NCI-H2081 treated with DMSO at 0.1 percent for 48 hours (cell line): ENCODE measurements at places on chromosomes 1 and 21.

GRCh38 chr1:108686614-108687313, 5.3 kb upstream of the PRPF38B start:
- no peak for DNase-seq

- peak; percentile 36 for DNase-seq
Observed at GRCh38 chr1:94926915-94927404, at the start of gene CNN3. TSS of gene CNN3 (minus strand) at chr1:94927110. CDS start at chr1:94926894, 216 bp downstream.

GRCh38 chr1:223649222-223649621, 16.3 kb downstream of the CAPN8 start:
- DNase-seq = no peak

GRCh38 chr1:91066538-91066937, 44.7 kb upstream of the ZNF644 start:
- no peak for DNase-seq

- no peak for DNase-seq
Observed at GRCh38 chr1:86779308-86780191, 75.2 kb downstream of the SH3GLB1 start.

GRCh38 chr1:43521078-43521477, 9.6 kb upstream of the PTPRF start:
- DNase-seq = no peak

DNA sequence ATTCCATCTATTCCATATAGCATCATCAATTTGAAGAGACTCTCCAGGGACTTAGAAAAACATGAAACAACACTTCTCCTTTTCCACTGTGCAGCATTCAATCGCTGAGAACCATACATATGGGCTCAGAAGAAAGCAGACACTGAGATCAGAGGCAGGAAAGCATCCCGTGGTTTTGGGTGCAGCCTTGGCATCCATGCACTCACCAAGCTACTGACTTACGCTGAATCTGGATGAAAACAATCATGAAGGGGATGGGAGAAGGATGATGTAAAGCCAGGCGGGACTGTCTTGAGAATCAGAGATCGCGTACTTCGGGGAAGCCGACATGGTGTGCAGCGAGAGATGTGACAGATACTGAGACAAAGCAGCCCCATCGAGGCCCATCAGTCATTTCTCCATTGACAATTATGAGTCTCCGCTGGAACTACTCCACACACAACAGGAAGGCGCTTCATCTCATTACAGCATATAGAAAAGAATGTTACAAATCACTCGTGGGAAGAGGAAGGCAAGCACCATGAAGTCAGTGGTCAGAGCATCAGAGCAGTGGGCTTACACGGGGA, 2.3 kb upstream of the TIAM1 start:
- no peak for DNase-seq

DNA sequence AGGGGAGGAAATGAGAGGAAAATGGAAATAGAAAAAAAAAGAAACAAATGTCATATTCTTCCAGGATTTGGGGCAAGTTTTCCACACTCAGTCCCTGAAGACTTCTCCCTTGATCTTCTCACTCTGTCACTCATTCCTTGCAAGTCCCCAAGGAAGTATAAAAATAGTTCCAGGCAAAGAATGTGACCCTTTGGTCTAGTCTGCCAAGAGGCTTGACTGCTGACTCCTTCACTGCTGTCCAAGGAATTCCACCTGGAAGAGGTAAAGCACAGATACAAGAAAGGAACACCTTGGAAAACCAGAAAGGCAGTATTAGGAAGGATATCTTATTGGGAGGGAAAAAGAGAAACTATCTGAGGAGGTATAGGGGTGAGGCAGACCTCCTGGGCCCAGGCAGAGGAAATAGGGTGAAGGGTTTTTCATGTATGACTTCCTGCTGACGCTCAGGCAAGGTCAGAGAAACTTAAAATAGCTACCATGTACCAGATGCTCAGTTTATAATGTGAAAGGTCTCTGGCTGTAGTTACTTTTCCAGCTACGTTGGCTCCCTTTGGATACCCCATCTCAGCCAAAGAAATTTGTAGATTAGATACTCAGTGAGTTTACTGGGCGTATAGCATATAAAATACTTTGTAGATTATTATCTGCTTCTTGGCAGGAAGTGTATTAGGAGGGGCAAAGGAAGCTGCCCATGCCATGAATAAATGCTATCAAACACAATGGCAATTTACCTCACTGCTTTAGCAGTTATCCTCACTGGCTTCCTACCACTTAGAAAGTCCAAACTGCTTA, 2.0 kb upstream of the GJA5 start:
- DNase-seq = no peak

- DNase-seq = no peak
Observed at GRCh38 chr1:156772728-156773497, 5.6 kb downstream of the PRCC start.

DNA sequence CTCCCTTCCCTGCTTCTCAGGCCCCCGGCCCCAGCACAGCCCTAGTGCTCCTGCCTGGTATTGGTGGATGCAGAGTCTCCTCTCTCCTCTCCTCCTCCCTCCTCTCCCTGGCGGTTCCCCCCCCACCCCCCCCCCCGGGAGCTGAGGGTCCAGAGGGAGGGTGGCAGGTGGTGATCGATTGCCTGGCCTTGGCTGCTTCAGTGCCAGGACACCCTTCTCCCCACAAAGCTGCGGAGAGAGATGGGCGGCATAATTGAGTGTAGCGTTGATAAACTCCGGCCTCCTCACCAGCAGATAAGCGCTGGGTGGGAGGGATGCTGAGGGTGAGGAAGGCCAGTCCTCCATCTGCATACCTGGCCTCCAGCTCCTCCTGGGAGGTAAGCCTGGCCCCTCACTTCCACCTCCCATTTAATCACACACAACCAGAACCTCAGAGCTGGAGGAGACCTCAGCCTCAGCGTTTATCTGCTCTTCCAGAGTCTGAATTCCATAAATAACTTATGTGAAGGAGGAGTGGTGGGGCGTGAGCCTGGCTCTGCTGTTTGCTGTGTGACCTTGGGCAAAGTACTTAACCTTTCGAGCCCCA, 60.8 kb downstream of the LRRN2 start:
- no peak for DNase-seq

GRCh38 chr1:65114322-65114721, 33.7 kb upstream of the AK4 start:
- DNase-seq = no peak

GRCh38 chr1:114956570-114956969, 73.1 kb upstream of the TSHB start:
- no peak for DNase-seq

GRCh38 chr1:226884116-226884625, 13.8 kb downstream of the PSEN2 start:
- no peak for DNase-seq

- DNase-seq = no peak
Observed at GRCh38 chr21:43686811-43687565, 27.6 kb downstream of the RRP1B start.

- no peak for DNase-seq
Observed at GRCh38 chr21:17003763-17004373, 509.0 kb upstream of the CXADR start.

- no peak for DNase-seq
Observed at GRCh38 chr1:44531785-44532566, 126.9 kb downstream of the RNF220 start.

DNA sequence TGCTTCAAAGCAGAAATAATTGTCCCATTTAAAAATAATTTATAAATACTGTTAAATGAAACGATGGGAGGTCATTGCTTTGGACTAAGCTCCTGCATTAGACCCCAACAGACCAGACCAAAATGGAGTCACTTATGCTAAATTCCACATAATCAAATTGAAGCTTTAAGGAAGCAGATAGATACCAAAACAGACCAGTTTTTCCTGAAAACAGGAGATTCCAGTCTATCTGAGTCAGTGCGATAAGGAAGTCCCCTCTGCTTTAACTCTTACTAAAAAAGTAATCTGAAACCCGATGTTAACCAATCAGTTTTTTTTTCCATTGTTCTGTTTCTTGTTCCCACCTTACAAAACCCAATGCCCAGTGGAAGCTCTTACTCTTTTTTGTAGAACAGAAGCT, 16.2 kb upstream of the DNASE2B start:
- no peak for DNase-seq

DNA sequence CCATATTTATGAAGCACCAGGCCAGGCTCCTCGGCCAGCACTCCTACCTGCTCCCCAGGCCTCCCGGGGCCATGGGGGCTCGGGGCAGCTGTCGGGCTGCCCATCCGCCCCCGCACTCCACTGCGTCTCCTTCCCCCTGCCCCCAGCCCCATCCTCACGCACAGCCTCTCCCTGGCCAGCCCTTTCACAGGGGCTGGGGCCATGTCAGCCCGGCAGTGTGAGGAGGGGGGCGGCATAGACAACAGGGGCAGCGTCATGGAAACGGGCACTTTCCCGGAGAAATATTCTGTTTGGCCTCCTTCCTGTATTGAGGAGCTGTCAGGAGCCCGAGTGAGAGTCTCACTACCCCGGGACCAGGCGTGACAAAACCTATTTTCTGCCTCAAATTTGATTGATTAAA, 87.3 kb downstream of the CASZ1 start:
- DNase-seq = no peak

DNA sequence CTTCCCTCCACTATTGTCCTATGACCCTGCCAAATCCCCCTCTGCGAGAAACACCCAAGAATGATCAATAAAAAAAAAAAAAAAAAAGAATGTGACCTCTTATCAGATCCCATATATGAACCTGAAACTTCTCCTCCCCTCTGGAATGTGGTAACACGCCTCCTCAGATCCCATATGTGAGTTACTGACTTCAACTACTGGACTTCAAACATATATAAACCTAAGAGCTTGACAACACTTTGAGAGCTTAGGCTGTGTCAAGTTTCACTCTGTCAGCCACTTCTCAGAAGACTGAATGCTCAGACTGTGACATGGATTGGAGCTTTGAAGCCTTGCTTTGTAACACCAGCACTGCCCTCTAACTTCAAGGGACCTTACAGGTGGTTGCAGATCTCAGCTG, 148.4 kb downstream of the COP1 start:
- no peak for DNase-seq

DNA sequence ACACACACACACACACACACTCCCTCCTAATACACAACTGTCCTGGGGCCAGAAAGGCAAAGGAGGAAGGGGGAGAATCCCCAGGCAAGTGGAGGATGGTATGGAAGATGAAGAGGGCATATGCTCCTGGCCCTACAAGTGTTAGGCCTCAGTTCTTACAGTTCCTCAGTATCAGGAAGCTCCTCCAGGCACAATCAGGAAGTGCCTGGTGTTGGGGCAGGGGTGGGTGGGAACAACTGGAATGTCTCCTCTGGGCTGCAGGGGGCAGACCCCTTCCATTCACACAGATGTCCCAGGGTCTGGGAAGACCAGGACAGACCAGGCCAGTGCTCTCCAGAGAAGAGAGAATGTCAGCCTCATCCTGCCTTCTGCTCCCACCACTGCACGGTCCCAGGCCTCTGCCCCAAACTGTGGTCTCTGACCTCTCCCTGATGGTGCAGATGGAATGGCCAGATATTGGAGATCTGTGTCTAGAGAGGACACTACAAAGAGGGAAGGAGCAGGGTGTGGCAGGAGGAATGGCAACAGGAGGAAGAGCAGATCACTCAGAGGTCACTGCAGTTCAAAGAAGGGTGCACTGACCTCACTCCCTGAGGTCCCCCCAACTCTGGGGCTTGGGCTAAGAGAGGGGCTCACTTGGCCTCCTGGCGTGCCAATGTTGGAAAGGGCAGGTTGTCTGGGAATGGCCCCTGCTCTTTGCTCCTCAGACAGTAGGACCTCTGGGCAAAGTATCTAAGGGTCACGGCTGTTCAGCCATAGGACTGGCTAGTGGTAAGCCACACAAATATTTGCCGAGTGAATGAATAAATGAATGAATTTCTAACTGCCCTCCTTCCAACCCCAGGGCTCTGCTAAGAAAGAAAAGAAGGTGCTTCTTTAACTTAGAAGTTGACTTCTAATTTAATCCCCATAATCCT, 2.5 kb upstream of the DENND2D start:
- DNase-seq = no peak

DNA sequence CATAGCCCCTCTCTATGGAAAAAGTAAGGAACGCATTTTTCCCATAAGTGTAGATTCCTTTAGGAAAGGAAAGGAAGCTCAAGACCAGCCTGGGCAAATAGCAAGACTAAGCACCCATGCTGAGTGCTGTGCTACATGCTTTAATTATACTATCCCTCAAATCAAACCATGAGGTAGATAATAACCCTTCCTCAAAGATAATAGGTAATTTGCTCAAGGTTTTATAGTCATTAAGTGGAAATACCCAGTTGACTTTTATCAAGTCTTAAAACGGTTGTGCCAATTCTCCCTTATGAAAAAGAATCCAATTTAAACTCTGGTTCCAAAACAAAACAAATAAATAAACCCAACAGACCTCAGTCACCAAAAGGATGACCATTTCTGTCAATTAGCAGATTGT, 3.4 kb downstream of the KIAA0319L start:
- no peak for DNase-seq

- DNase-seq = no peak
Observed at GRCh38 chr1:162265983-162266382, 110.7 kb downstream of the SPATA46 start.

DNA sequence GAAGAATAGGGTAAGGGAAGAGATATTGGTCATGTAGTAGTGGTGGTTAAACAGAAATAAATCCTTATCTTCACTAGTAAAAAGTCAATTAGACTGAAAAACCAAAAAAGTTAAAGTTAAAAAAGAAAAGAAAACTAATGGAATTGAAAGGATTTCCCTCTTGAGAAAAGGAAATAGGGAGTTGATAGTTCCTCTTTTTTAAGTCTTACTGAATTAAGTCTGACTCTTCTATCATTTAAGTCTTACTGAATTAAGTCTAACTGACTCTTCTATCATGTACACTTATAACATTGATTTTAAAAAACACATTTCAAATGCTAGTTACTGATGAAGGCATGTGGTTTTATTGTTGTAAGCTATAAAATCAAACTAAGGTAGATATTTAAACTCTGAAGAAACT, 49.5 kb upstream of the TENT5C start:
- DNase-seq = no peak

- DNase-seq = no peak
Observed at GRCh38 chr1:104878203-104878909, 1128.7 kb downstream of the AMY1C start.

DNA sequence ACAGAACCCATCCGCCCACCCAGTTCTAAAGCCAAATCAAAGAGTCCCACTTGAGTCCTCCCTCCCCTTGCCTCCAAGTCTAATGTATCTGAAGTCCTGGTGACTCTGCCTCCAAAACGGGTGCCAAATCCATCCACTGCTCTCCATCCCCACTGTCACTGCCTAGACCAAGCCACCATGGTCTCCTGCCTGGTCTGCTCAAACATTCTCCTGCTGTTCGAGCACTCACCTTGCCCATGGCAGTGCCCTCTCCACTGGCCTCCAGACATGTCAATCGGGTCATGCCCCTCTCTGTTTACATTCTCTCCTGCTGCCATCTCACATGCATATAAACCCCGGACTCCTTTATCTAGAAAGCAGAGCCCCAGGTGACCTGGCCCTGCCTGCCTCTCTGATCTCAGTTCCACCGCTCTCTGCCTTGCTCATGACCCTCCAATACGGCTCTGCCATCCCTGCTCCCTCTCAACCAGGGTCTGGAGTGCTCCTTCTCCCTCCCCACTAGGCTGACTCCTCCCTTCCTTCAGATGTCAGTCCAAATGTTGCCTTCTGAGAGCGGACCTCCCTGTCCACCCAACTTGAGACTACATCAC, 32.1 kb upstream of the MX1 start:
- DNase-seq = no peak
